ENCODE measurements at places on chromosomes 4 and X.

DNA sequence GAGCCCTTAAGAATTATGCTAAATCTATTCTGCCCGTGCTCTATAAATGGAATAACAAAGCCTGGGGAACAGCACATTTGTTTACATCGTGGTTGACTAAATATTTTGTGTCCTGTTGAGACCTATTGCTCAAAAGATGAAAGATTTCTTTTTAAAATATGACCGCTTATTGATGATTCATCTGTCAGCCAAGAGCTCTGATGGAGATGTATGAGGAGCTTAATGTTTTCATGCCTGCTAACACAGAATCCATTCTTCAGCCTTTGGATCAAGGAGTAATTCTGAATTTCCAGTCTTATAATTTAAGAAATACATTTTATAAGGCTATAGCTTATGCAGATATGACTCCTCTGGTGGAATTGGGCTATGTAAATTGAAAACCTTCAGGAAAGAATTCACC lies 271.3 kb upstream of the FAT4 start:
- no peak for DNase-seq

DNA sequence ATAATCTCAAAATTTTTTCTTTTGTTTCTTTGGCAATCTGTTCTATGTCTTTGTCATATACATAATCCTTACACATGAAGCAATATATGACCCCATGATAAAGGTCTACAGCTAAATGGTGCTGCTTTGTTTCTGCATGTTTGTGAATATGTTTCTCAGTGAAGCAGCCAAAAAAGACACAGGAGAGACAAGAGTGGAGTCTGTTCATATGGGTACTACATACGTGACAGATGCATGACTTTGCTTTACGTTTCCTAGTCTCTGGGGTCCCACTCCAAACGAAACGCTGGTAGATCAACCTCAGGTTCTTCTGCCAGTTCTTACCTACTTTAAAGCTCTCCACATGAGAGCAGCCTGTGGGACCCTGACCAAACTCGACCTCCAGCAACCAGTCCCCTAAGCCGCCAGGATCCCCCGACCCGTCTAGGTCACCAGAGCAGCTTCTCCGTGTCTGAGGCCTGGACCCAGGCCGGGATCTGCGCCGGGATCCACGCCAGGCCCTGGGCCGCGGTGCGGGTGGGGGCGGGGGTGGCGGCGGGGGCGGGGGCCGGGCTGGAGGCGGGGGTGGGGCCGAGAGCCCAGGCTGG lies 1.5 kb downstream of the USP51 start:
- DNase-seq, result no peak

- DNase-seq, result no peak
Measured at GRCh38 chrX:133542476-133542875, 127.2 kb upstream of the GPC4 start.

DNA sequence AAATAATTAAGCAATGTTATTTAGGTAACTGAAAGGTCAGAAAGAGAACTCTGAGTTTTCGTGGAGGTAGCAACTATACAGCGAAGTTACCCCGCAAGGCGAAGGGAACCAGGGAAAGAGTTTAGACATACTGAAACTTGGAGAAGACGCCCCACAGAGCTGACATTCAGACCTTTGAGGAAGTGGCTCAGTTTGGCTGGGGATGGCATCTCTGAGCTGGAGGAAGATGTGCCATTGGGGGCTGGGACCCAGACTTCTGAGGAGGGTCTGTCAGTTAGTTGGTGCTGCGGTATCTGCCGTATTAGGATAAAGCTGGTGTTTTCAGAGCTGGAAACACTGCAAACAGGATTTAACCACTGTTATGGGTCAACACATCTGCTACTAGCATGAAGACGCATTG lies 156.6 kb downstream of the ANKRD50 start:
- no peak for DNase-seq

- no peak for DNase-seq
Measured at GRCh38 chrX:817759-818300, 187.2 kb downstream of the SHOX start.

- no peak for DNase-seq
Measured at GRCh38 chrX:154804261-154804956, 876 bp downstream of the MPP1 start.

Measured in lower leg skin (tissue), 4 donors.